ENCODE measurements at places on chromosomes 1 and 21.

GRCh38 chr1:28642056-28642846, 616 bp downstream of the TAF12 start:
- DNase-seq: peak; percentile 61

GRCh38 chr1:62068978-62069377, 125.7 kb upstream of the L1TD1 start:
- DNase-seq: no peak

DNA sequence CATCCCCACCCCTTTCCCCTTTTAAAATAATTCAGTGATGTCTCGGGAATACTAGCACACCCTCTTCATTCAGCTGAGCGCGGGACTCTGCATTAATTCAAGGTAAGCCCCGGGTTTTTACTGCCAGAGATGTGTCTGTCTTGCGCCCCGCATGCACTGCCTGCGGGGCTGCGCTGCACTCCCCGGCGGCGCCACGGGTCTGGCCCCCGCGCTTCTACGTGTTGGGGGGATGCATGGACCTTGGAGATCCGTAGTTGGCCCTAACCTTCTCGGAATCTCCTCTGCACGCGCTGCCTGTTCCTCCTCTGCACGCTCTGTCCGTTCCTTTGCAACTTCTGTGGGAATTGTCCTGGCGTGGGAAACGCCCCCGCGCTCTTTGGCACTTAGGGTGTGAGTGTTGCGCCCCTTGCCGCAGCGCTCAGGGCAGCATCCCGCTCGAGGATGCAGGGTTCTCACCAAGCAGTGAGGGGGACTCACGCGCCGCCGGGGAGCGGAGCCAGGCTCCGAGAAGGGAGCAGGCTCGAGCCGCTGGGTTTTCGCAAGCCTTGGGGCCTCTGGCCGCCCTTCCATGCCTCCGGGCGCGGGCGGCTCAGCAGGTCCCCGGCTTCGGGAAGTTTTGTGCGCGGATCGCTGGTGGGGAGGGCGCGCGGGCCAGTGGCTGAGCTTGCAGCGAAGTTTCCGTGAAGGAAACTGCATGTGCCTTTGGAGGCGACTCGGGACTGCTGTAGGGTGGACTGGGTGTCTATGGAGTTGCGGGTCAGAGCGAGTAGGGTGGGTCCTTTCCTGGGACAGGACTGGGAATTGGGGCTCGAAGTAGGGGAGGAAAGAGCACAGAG, 165.1 kb upstream of the CACNA1E start:
- DNase-seq: peak; percentile 41

DNA sequence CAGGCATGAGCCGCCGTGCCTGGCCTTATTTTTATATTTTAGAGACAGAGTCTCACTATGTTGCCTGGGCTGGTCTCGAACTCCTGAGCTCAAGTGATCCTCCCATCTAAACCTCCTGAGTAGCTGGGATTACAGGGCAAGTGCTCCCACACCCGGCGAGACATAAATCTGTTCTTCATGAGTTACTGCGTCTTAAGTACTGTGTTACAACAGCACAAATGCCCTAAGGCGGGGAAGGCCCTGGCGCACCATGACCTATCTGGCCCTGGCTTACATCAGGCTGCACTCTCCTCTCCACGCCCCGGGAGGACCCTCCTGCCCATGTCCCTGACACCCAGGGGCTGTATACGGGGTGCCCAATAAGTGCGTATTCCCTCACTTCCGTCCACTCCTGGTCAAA, 4.3 kb downstream of the GPR153 start:
- no peak for DNase-seq

DNA sequence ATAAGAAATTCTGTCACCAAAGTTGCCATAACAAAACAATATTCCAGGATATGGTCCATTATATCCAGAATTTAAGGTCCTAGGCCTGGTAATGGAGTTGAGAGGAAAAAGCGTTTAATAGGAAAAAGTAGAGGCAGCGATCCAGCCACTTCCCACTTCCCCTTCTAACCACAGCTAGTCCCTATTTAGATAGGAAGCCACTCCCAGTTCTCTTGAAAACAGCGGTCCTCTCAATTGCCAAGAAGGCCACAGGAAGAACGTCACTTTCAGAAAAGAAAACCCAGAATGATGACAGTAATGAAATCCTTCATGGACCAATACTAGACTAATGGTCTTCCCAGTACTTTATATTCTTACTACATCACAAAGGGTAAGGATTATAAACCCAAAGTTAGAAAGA, 38.6 kb downstream of the ABL2 start:
- DNase-seq: no peak

DNA sequence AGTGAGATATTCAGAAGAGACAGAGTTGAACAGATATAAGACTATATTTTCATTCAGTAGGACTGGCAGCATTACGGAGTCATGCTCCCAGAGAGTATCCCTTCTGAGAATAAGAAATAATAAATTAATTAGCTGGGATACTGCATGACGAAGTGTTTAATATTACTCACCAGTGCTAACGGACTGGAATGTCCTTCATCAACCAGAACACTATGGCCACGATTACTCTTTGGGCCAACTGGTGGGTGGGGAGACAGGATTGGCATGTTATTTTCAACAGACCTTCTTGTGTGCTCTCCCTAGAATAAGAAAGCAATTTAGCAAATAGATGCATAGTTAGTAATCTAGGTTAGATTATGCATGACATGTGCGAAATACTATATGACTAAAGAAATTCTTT, 32.4 kb downstream of the ERICH3 start:
- DNase-seq: no peak

- no peak for DNase-seq
Measured at GRCh38 chr21:30354308-30355005, 6.1 kb upstream of the KRTAP23-1 start.

DNA sequence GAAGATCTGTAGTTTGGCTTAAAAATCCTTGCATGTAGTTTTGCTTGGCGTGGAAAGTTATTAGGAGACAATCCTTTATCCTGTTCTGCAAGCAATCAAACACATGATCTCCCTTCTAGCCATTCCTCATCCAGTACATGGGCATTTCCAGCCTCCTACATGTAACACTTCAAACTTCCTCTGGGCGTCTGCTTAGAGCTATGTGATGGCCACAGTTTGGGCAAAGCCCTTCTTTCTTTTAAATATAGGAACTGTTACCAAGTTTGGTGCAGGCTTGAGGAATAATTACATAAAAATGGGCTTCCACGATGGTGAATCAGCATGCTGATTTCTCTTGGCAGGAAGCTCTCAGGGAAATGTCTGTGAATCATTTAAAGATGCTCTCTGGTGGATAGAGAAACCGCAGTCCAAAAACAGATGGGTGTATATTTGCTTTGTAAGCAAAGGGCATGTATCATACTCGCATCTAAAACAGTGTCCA, 176.9 kb upstream of the FMN2 start:
- peak; percentile 82 for DNase-seq

DNA sequence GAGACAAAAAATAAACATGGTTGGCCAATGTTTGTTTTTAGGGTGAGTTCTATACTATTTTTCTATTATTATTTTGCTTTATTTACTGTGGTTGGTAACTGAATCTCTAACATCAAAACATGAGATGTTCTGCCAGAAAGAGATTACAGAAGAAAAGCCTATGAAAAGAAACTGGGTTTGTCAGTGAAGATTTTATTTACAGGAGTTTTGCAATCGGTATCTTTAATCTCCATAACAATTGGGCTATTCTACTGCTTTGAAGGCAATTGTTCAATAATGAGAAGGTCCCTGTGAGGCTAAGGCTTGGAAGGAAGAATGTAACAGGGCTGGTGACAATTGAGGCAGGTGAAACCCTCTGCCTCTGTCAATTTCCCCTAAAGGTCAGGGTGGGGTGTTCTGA, 155.5 kb downstream of the CLIC6 start:
- peak; percentile 67 for DNase-seq

- no peak for DNase-seq
Measured at GRCh38 chr1:34843392-34844251, 15.9 kb downstream of the SMIM12 start.

DNA sequence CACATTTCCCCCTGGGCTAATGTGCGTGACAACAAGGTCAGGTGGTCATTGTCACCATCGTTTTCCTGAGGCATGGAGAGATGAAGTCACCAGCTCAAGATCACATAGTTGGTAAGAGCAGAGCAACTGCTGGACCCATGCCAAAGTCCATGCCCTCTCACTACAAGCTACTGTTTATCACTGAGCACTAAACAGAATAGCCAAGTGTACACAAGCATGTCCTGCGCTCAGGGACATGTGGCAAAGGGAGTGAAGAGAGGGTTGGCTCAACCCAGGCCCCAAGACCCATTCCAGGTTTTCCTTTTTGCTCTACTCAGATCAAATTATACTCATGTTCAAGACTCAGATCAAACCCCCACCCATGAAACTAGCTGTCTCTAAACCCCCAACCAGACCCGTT, 20.8 kb downstream of the LRRC52 start:
- DNase-seq: no peak

GRCh38 chr1:96651517-96651916, 70.1 kb upstream of the PTBP2 start:
- no peak for DNase-seq

DNA sequence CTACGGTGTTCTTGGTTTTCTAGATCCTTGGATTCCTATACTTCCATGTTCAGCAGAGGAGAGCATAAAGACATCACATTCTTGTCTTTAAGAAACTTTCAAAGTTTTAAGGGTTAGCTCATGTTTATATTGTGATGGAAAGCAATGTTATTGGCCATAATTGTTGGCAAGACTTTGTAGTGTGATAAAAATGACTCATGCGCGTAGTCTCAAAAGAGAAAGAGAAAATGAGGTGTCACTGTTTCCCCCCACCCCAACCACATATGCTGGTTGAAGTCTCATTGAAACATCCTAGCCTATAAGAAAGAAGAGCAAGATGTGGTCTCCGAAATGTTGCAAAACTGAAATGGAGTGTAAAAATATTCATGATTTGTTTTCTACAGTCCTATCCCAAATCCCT, 348.8 kb downstream of the PTBP2 start:
- DNase-seq: no peak

DNA sequence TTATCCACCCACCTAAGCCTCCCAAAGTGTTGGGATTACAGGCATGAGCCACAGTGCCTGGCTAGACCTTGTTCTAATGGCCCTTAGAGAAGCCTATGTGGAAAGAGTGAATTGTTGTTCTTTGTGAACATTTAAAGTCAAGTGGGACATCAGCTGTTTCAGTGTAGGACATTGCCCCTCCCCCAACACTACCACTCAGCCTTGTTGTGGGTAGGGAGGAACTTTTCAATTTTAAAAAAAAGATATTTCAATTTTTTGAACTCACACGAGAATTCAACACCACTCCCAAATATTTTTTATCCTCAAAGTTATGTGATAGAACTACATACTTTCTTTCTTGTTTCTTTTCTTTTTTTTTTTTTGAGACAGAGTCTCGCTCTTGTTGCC, 36.7 kb upstream of the TMEM222 start:
- no peak for DNase-seq

- no peak for DNase-seq
Measured at GRCh38 chr1:200887772-200888348, 6.8 kb upstream of the INAVA start.

GRCh38 chr1:64392109-64392508, 77.8 kb upstream of the CACHD1 start:
- no peak for DNase-seq

GRCh38 chr1:164735315-164736052, 176.5 kb downstream of the PBX1 start:
- DNase-seq: peak; percentile 30

DNA sequence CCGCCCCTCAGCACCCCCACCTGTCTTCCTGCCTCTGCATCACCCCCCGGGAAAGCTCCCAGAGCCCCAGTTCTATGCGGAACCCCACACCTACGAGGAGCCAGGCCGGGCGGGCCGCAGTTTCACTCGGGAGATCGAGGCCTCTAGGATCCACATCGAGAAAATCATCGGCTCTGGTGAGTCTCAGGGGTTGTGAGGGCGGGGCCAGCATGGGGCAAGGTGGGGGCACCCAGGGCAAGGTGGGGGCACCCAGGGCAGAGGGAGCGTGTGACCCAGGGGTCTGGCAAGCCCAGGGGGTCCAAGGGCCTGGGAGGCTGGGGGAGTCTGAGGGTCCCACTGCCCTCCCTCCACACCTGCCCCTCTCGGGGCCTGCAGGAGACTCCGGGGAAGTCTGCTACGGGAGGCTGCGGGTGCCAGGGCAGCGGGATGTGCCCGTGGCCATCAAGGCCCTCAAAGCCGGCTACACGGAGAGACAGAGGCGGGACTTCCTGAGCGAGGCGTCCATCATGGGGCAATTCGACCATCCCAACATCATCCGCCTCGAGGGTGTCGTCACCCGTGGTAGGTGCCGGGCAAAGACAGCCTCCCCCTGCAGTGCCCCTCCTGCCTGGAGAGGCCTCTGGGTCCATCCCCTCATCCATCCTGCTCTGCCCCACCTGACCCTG, 34.1 kb downstream of the EPHA8 start:
- DNase-seq: no peak

DNA sequence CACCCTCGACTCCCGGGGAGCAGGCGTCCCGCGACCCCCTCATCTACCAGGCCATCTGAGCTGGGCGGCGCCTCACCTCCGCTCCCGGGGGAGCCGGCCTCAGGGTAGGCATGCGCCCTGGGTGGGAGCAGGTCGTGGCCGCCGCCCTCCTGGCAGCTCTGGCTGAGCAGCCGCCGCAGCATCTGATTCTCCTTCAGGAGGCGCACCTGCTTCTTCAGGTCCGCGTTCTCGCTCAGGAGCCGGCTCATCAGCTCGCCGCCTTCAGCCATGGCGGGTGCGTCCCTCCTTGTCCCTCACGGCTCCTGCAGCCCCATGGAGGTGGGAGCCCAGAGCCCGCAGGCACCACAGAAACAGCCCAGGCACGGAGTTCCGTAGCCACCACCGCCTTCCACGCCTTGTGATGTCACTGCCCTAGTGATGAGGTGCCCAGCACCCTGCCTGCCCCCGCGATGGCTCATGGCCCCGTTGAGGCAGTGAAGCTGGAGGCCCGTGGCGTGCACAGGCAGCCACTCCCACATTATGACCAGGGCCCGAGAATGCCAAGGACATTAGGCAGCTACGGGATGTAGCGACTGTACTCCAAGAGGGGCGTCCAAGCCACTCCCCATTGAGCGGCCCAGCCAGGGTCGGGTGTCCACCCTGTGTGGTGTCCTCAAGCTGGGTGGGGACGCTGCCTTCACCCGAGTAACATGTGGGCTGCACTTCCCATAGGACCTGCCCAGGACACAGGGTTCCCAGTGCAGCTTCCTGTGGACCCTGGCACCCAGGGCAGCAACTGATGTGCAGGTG, 1.5 kb downstream of the SPATC1L start:
- DNase-seq: no peak

DNA sequence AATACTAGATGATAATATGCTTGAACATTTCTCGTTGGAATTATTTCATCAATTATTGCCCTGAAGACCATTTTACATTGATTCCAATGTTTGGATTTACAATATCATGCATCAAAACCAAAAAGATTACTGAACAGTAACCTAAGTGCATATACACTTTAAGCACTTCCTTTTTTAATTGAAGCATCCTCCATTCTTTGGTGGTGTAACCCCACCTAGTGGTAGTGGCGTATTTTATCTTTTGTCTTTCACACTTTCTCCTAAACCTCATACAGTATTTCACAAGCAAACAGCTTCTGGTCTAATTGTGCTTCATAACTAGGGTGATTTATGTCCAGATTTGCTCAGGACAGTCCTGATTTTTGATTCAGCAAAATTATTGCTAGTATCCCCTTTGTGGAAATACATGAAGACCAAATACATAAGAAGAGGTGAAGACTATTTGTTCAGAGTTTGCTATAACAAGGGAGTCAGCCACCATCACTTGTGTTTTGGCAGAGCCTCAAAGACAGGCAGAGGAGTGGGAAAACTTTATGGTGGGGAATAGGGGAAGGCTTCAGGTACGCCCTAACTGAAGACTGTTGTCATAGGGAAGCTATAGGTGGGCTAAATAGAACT, 3.4 kb upstream of the NVL start:
- peak; percentile 84 for DNase-seq

- no peak for DNase-seq
Measured at GRCh38 chr1:43908858-43909257, 24.7 kb upstream of the ARTN start.

Measured in adipocyte (in vitro differentiated cells).